Stimulated activated CD4-positive, alpha-beta T cell treated with anti-CD3 and anti-CD28 coated beads, TNF-alpha, amount 100 ng/mL, for 24 hours (primary cell): ENCODE measurements at places on chromosomes 13 and 19.

- DNase-seq = no peak
These were observed 56.0 kb upstream of the IRS2 start for GRCh38 chr13:109842212-109842920.

GRCh38 chr13:29227576-29227975 lies 367.9 kb downstream of the SLC7A1 start:
- DNase-seq = no peak

- no peak for DNase-seq
These were observed 211.2 kb upstream of the SOX1 start for GRCh38 chr13:111855786-111856185.

DNA sequence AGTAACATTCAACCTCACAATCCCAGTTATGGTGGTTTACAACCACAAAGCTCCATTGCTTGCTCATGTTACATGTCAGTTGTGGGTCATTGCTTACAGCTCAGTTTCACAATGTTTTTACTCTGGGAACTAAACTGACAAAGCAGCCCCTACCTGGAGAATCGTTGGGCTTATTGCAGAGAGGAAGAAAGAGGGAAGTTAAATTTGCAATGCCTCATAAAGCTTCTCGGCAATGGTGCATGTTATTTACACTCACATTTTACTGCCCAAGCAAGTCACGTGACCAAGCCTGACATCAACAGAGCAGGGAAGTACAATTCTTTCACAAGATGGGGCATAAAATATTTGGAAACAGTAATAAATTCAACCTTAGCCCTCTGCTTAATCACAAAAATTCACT lies 441.6 kb downstream of the TDRD3 start:
- no peak for DNase-seq

DNA sequence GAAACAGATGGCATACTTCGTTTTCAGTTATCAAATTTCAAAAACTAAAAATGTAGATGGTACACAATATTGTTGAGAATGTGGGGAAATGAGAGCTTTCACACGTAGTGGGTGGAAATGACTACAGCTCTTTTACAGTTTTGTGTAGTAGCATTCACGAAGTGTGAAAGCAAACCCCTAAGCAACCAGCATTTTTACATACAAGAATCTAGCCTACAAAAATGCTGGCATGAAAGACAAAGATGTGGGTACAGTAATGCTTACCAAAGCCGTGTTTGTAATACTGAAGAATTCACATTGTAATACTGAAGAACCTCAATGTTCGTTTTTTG lies 6.3 kb upstream of the ZNF283 start:
- no peak for DNase-seq

- no peak for DNase-seq
These were observed 513.6 kb downstream of the PCDH9 start for GRCh38 chr13:66716538-66716937.

- DNase-seq = no peak
These were observed 4.1 kb downstream of the TLE2 start for GRCh38 chr19:3024870-3025548.

GRCh38 chr13:106799781-106800335 lies 231.9 kb upstream of the ARGLU1 start:
- no peak for DNase-seq

DNA sequence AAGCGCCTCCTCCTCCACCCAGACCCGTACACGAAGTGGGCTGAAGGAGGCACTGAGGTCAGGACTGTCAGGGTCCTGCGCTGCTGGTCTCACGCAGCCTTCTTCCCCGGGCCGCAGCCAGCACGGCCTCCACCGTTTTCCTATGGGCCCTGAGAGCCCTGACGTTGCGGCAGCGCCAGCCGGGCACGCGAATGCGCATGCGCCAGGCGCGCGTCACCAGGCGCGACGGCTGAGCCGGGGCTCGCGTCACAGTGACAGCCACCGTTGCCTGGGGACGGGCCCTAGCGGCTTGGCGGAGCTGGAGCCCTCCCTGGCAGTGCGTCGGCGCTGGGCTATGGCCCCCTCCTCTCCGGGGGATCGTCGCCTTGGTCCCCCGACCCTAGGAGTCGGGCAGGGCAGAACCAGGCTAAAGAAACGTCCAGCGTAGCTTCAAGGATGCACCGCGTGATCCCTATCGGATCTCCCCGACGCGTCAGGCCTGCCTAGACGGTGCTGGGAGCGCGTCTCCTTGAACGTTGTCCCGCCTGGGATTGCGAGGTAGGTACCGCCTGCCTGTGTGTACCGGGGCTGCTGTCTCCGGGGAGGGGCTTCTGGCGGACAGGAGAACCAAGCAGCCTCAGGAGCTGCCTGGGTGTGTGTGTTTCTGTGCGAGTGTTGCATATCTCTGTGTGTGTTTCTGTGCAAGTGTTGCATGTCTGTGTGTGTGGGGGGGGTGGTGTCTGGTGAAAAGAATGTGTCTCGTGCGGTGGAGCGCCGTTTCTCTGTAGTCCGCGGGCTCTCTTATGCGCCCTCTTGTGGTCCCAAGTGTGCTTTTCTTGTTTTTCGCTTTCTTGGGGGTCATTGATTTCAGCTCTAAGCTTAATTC lies 43.2 kb downstream of the ZNF571 start:
- DNase-seq = peak; percentile 17

DNA sequence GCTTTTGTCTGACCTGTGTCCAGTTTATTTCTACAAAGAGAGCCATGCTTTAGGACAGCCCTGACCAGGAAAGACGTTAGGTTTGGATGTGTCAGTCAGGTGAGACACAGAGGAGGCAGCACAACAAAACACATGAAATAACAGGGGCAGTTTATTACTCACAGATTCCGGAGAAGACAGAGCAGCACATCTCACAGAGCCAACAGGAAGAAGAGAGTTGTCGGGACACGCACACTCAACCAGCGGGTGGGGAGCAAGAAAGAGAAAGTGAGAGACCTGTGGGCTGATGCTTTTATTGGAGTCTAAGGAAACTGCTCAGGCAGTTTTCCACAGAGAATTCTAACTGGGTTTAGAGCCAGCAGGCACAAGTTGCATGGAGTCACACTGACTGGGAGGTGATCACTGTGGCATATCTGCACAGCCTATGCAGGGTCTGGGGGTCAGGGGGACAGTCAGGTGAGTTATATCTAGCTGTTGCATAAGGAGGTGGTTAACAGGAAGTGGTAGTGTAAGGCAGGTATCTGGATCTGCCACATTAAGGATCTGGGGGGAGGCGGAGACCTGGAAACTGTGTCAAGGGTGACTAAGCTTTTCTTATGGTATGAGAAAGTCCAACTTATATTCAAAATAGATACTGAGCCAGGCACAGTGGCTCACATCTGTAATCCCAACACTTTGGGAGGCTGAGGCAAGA lies 24.1 kb upstream of the CEACAM20 start:
- no peak for DNase-seq

- no peak for DNase-seq
These were observed 133.9 kb downstream of the SLITRK6 start for GRCh38 chr13:85665286-85665685.

- no peak for DNase-seq
These were observed 120.5 kb downstream of the ZNF536 start for GRCh38 chr19:30492586-30493270.

GRCh38 chr19:447816-448560 lies 12.8 kb downstream of the SHC2 start:
- DNase-seq = no peak

GRCh38 chr19:47002106-47002766 lies 17.4 kb upstream of the NPAS1 start:
- DNase-seq = no peak

DNA sequence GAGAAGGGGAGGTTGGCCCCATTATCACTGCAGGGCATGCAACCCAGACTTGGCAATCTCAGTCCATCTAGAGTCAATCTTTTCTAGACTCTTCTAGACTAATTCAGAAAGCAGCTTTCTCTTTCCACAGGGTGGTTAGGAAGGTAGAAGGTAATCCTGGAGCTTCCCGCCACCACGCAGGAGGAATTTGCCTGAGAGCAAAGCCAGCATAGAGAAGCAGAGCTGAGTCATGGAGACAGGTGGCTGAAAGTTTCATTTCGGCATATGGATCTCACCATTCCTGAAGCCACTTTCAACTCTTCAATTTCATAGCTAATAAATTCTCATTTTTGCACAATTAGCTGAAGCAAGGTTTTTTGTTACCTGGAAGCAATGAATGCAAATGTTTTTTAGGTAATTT lies 29.0 kb upstream of the FFAR2 start:
- DNase-seq = no peak

GRCh38 chr13:70424428-70424827 lies 316.2 kb upstream of the KLHL1 start:
- no peak for DNase-seq
